Hepatocyte (in vitro differentiated cells): ENCODE measurements at places on chromosomes 3 and 15. TPM values are rescaled to one million over a fixed set of nuclear protein-coding genes. Genes with fewer than 3 reads are reported as not detected.

Gene POPDC2
- total RNA-seq: 2.7 and 3.9 TPM in 2 replicates

Gene SCAMP5
- 17.8 and 18.8 TPM in 2 replicates for total RNA-seq

Gene CCDC32
- 25.7 and 50.8 TPM in 2 replicates for total RNA-seq

Gene RETNLB
- not detected in 2 replicates for total RNA-seq

DNA sequence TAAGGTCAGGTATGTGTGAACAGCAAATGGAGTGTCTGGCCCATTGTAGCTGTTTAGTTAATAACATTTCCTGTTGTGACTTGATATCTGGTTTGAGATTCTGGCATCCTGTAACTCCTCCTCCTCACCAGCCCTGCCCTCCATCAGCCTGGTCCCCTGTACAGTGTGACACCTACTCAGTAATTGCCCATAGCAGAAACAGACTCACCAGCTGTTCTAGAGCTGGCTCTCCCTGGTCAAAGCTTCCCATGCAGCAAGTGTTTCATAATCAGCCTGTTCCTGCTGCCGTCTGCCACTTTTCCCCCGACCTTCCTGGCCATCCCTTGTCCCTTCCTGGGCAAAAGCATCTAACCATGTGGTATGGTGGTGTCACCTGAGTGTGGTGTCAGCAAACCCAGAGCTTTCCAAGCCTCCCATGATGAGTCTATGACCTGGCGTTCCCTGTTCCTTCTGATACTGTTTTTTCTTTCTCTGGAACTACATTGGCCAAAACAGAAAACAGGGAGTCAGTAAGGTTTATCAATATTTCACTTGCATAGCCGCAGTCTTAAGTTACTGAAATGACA, 55.4 kb downstream of the B3GALNT1 start:
- no peak for DNase-seq

DNA sequence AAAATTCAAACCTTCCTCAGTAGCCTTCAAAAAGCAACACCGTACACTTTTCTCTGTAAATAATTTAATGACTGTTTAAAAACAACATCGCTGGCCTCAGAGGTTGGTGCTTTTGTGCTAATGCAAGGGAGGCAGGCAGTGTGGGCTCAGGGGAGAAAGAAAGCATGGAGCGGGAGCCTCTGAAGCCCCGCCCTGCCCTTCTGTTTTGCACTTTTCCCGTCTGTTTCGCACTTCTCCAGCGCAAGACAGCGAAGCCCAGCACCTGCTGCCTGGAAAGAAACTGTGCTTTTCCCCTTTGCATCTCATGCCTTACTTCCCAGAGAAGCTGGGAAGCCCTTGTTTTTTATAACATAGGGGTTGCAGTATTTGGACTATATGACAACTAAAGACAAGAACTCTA, 23.1 kb downstream of the TRPM1 start:
- no peak for DNase-seq

DNA sequence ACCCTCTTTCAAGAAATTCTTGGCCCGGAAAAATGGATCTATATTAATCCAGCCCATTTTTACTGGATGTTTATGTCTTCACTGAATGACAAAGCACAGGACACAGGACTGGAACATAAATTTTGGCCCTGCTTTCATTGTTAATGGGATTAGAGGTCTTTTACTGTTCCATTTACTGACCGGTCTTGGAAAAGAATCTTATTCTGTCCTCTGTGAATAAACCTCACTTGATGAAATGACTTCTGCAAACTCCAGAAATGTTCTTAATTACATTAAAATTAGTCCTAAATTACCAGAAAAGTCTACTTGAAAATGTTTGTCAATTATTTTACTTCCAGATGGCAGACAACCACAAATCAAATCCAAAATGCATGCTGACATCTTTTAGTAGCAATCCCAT, 79.3 kb upstream of the SLC24A5 start:
- no peak for DNase-seq

- DNase-seq: no peak
Observed at GRCh38 chr3:57041674-57042073, 18.8 kb upstream of the SPATA12 start.

Gene LDHAL6B
- total RNA-seq: not detected in 2 replicates

Gene SLC9C1
- total RNA-seq: 0.03 and 0.72 TPM in 2 replicates

- peak; percentile 47 for DNase-seq
Observed at GRCh38 chr3:72042397-72043203, 257.7 kb upstream of the PROK2 start.

DNA sequence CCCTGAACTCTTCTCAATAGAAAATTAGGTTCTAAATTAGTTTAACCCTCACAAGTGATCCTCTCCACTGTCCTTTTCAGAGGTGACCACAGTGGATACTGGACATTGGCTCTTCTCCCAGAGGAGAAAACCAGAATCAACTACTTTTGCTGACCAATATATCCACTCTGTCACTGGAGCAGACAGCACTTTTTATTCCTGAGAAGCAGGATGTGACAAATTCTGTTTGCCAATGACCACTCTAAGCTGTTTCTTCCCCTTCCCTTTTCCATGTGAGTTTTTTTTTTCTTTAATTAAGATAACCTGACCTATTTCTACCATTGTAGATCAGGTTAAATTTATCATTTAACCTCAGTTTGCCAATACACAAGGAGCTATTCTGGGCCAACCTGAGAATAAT, 79.7 kb upstream of the ZNF280D start:
- DNase-seq: no peak

GRCh38 chr15:66758844-66759243, 56.8 kb downstream of the SMAD6 start:
- DNase-seq: no peak

Gene MEX3B
- total RNA-seq: 6.9 and 10.0 TPM in 2 replicates

GRCh38 chr3:71227270-71227661, 356.3 kb downstream of the FOXP1 start:
- no peak for DNase-seq

DNA sequence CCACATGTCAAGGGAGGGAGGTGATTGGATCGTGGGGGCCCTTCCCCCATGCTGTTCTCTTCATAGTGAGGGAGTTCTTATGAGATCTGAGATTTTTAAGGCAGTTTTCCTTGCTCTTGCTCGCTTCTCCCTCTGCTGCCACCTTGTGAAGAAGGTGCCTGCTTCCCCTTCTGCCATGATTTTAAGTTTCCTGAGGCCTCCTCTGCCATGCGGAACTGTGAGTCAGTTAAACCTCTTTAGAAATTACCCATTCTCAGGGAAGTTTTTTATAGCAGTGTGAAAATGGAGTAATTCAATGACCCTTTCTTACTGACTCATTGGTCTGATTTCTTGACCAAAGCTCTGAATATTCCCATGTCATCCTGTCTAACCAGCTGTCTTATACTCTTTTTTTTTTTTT, 484.4 kb upstream of the TPRG1 start:
- DNase-seq: no peak

Gene WNT7A
- total RNA-seq: 0.13 and 0.28 TPM in 2 replicates

- no peak for DNase-seq
Observed at GRCh38 chr3:168003911-168004310, 91.8 kb downstream of the GOLIM4 start.

- no peak for DNase-seq
Observed at GRCh38 chr3:156349111-156349510, 205.8 kb downstream of the SSR3 start.

DNA sequence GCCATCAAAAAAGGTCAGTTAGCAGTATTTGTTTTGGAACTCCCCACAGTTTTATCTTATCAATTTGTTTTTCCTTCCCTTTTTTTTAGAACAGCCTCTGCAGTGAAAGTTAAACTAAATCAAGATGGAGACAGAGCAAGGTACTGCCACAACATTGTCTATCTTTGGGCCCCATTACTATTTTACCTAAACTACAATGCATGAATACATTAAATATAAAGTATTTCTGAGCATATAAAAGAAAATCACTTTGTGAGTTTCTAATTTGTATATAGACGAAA, 139.5 kb downstream of the MEIS2 start:
- no peak for DNase-seq

GRCh38 chr3:58585005-58585786, 8.0 kb upstream of the FAM107A start:
- peak; percentile 83 for DNase-seq

DNA sequence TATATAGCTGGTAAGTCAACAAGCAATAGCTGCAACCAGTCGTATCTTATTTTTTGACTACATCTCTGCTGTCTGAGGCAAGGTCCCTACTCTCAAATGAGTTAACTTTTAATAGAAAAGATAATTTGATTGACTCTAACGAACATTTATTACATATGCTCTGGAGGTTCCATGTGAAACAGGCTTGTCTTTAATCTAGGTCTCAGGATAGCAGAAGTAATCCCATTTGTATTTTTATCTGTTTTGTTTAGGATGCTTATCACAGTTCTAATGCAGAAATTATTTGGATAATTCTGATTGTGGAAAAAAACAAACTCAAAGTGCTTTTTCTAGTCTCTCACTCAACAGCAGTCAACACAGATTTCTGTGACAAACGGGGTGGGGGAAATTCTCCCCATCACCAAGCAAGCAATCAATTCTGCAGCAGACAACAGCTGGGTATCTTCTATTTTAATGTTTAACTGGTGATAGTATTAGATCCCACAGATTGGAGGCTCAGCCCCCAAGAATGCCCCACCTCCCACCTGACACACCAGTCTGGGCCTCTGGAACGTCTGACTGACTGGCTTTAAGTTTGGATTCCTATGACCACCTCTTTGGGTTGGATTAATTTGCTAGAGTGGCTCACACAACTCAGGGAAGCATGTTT, 58.8 kb downstream of the ITPR1 start:
- no peak for DNase-seq

DNA sequence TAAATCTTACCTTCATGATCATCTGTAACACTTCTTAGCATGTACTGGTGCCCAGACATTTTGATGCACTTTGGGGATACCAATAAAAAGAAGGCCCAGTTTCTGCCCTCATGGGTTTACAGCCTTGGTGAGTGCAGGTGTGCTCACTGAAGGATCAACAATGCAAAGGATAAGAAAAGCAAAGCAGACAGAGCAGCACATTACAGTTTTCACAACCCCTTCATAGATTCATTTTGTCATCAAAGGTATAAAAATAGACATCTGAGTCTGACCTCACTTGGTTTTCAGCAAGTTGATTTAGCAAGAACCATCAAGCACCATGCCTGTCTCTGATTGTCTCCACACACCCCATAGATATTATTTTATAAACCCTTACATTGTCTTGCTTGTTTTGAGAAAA, 77.6 kb downstream of the BFSP2 start:
- DNase-seq: no peak

DNA sequence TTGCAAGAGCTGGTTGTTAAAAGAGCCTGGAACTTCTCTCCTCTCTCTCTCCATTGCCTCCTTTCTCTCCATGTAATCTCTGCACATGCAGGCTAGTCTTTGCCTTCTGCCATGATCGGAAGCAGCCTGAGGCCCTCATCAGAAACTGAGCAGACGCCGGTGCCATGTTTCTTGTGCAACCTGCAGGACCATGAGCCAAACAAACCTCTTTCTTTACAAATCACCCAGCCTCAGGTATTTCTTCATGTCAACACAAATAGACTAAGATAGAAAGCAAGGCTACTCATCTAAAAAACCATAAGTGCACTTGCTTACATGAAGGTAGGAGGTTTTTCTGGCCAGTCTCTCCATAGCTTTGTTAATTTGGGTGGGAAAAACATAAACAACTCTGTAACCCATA, 8.7 kb downstream of the PDZRN3 start:
- DNase-seq: no peak

DNA sequence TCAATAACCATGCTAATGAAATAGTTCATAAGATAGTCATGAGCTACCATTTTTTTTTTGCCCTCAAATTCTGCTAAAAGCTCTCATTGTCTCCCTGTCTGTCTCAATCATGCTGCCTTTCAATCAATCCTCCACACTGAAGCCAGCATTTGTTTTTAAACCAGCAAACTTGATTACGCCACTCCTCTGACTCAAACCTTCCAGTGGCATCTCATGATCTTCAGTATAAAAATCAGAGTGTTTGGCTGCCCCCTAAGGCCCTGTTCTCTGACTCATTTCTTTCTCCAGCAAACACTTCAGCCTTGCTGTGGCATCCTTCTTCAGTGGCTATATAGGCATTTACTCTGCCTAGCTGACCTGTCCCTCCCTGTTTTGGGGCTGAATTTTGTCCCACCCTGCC, 36.0 kb upstream of the EOMES start:
- DNase-seq: peak; percentile 30

DNA sequence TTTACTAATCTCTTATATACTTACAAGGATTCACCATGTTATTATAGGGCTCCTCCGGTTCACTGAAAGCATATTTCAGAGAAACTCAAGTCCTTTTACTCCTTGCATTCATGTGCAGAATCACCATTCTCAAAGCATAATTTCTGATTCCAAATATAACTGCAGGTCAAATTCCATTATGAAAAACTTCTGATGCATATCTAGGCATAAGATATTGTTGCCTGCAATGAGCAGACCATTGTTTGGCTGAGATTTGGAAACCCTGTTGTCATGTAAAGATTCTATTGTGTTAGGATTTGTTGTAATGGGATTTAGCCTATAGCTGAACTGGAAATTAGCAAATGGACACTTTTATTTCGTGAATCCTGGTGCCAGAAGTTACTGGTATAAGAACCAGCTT, 69.5 kb upstream of the PRICKLE2 start:
- DNase-seq: no peak

- DNase-seq: no peak
Observed at GRCh38 chr3:18870642-18871041, 277.7 kb upstream of the KCNH8 start.

DNA sequence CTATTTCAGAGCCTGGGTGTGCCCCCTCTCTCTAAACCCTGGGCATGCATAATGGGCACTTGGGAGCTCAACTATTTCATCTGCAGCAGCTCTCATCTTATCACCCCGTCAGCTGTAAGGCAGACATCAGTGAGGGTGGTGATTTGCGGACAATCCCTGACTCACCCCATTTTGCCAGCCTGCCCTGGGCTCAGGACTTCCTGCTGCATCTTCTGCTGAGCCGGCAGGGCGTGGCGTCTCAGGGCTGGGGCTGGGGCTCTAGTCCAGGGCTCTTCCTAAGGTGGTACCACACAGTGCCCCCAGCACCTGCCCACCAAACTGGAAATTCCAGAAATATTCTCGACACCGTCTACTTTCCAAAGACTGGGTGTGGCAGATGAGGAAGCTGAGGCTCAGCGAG, 925 bp upstream of the PSTPIP1 start:
- no peak for DNase-seq

Gene PARP3
- total RNA-seq: 7.0 and 9.3 TPM in 2 replicates

Gene SLCO2A1
- 2.2 and 2.3 TPM in 2 replicates for total RNA-seq

DNA sequence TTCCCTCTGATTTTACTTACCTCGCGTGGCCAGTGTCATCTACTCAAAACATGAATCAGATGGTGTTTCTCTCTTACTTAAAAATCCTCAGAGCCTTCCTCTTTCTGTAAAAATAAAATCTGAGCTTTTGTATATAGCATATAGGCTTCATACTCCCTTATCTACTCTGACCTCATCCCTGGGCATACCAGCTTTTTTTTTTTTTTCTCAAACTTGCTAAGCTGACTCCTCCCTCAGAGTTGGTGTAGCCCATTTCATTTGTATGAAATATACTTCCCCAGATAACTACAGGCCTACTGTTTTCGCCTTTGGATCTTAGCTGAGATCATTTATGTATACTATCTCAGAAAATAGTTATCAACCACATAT, 648.9 kb upstream of the ALCAM start:
- no peak for DNase-seq

- DNase-seq: no peak
Observed at GRCh38 chr3:45140141-45140769, 5.9 kb downstream of the CDCP1 start.

Gene CHRM5
- not detected in 2 replicates for total RNA-seq

GRCh38 chr3:72811571-72811970, 36.7 kb downstream of the SHQ1 start:
- no peak for DNase-seq
